Tongue (tissue), 3 donors: ENCODE measurements at places on chromosomes 12 and 14.

GRCh38 chr12:42893803-42894202, 304.3 kb upstream of the PRICKLE1 start:
- peak; percentile 7 for DNase-seq

DNA sequence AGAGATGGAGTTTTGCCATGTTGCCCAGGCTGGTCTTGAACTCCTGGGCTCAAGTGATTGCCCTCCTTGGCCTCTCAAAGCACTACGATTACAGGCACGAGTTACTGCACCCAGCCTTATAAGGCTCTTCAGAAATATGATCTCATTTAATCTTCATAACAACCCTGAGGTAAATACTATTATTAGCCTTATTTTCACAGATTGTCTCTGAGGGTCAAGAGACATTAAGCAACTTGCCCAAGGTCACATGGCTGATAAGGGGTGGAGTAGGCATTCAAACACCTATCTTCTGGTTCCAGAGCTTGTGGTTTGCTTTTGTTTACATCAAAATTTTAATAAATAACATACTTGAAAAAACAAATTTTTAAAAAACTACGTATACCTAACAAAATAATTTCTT, 5.1 kb downstream of the PRKAG1 start:
- DNase-seq: no peak

- no peak for DNase-seq
Measured at GRCh38 chr14:100616854-100617409, 29.7 kb upstream of the BEGAIN start.

GRCh38 chr14:72828604-72829003, 65.3 kb downstream of the DPF3 start:
- DNase-seq: no peak

GRCh38 chr14:99603471-99604277, at the start of gene CCDC85C:
Gene CCDC85C (minus strand): TSS chr14:99604207. CDS start chr14:99603959, 248 bp downstream.
- peak; percentile 55 for DNase-seq

DNA sequence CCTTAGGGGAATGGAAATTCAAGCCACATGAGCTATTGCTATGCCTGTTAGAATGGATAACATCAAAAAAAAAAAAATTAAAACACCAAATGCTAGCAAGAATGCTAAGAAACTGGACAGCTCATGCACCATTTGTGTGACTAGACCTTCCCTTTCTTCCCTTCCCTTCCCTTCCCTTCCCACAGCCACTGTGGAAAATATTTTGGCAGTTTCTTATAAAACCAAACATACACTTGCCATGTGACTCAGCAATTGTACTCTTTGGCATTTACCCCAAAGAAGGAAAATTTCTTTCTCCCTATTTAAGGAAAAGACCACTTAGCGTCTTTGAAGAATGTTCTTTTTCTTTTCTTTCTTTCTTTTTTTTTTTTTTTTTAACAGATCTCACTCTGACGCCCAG, 49.1 kb upstream of the FKBP4 start:
- no peak for DNase-seq

GRCh38 chr14:81408595-81408994, 8.5 kb upstream of the STON2 start:
- no peak for DNase-seq

GRCh38 chr14:53310412-53310811, 157.3 kb upstream of the DDHD1 start:
- no peak for DNase-seq

DNA sequence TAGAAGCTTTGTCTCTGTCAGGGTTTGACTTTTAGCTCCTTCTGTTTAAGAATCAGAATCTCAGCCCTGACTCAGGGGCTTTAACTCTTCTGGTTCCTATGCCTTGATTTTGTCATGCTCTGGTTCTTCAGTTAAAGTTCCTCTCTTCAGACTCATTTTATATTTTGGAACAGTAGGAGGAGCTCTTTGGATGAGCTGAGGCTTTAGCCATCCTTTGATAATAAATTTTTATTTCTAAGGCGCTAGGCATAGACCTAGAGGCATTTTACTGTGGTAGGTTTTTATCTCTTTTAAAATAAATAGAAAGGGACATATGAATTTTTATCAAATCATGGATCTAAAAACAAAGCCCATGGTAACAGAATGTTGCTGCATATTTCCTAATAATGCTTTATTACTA, 51.7 kb downstream of the ATP23 start:
- DNase-seq: no peak

DNA sequence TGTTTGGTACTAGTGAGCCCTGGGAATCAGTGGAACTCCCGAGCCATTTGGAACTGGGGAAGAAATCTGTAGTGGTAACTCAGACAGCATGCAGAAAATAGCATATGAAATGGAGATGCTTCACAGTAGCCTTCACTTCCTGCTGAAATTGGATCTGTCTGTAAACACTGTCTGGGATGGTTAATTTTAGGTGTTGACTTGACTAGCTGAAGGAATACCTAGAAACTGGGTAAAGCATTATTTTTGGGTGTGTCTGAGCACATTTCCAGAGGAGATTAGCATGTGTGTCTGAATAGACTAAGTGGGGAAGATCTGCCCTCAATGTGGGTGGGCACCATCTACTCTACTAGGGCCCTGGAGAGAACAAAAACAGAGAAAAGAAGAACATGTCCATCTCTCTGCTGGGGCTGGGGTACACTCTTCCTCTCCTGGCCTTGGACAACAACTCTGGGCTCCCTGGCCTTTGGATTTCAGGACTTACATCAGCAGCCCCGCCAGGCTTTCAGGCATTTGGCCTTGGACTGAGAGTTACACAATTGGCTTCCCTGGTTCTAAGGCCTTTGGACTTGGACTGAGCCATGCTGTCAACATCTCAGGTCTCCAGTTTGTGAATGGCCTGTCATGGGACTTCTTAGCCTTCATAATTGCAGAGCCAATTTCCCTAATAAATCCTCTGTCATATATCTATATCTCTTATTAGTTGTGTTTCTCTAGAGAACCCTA, 14.0 kb upstream of the CRADD start:
- DNase-seq: peak; percentile 27

GRCh38 chr14:100096656-100097055, 31.4 kb downstream of the EVL start:
- no peak for DNase-seq

DNA sequence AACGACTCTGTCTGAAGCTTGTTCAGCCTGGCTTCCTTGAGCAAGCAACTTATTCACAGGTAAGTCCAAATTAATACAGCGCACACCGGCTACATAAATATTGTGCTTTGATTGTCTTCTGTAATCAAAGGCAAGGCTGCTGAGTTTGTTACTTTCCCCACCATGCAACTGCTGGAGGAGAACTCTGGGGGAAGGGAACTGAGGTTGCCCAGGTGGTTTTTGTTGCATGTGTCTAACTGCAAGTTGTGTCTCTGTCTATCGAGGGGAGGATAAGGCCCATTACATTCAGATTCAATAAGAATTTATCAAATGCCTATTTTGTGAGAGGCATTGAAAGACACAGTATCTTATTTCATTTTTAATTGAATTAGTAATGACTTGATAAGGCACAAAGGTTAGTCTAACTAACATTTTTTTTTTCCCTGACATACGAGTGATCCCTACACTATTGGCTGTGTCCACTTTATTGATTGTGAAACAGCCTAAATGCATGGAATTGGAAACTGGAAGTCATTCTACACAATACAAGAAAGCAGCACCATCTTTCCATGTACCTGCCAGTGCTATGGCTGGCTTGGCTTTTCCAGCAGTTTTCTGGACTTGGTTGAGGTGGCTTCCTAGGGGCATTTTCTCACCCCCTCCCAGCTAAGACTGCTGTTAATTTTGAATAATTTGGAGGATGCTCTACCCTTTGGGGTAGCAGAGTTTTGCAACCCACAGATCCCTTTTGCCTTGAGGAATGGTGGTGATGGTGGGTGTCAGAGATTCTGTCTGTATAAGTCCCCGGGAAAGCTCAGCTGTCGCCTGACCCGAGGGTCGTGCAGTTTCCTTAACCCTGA, 951 bp upstream of the CHST11 start:
- no peak for DNase-seq

DNA sequence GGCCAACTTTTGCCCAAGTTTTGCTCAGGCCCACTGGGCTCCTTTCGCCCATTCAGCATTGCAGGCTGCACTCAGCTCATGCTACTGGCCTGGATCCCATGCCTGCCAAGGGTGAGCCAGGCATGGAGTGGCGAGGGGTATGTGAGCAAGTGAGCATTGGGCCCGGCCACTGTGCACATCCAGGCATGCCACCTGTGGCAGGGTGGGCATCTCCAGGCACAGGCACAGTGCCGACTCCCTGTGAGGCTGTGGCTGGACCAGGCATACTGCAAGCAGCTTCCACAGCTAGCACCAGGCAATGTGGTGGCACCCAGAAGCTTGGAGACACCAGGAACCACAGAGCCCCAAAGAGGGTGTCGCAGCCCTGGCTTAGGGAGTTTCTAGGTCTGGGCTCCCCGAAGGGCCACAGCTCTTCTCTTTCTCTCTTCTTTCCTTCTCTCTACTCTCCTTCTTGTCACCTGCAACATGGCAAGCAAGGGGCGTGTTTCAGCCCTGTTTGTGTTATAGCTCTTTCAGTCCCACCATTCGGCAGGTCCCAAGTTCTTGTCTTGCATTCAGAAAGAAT, 15.6 kb downstream of the FAM186A start:
- no peak for DNase-seq

- peak; percentile 98 for DNase-seq
Measured at GRCh38 chr12:110124269-110124995, at the start of gene IFT81. Gene IFT81 (plus strand): TSS chr12:110124357. CDS start chr12:110127381, 3,024 bp downstream.

DNA sequence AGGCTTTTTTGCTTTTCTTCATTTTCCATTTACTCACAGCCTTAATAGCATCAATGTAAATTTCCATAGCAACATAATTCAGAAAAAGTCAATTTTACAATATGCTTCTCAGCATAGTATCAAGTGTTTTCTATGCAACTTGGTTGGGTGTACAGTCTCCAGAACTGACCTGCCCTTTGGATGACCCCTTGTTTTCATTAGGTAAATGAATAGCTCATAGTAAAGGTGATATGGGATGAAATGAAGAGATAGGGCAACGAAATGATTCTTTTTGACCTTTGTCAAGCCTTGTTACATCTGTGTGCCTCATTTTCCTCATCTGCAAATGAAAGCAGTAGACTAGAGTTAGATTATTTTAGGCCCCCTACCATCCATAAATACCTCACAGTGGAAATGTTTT, 1081.0 kb downstream of the TMTC2 start:
- DNase-seq: no peak

DNA sequence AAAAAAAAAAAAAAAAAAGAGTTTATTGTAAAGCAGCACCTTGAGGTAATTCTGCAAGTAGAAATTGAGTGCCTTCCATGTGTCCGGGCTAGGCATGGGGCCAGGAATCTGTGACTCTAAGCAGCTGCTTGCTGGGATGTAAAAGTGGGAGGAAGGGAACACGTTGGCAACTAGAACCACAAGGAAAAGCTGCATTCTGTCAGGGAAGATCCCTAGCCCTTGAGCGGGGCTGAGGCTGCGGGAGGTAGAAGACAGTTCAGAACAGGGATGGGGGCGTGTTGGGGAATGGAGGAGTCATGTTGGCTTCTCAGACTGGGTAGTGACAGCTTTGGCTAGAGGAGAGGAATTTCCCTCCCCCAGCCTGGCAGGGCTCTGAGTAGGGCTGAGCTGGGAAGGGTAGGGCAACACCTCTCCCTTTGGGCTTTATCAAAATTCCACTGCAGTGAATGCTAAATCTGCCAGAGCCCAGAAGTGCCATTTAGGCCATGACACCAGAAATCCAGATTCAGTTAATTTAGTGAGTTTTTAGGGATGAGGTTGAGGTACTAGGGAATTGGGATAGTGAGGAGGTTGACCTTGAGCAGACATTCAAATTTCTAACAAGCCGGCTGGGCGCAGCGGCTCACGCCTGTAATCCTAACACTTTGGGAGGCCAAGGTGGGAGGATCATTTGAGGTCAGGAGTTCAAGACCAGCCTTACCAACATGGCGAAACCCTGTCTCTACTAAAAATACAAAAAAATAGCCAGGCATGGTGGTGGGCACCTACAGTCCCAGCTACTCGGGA, 3.4 kb upstream of the TRAFD1 start:
- peak; percentile 93 for DNase-seq

DNA sequence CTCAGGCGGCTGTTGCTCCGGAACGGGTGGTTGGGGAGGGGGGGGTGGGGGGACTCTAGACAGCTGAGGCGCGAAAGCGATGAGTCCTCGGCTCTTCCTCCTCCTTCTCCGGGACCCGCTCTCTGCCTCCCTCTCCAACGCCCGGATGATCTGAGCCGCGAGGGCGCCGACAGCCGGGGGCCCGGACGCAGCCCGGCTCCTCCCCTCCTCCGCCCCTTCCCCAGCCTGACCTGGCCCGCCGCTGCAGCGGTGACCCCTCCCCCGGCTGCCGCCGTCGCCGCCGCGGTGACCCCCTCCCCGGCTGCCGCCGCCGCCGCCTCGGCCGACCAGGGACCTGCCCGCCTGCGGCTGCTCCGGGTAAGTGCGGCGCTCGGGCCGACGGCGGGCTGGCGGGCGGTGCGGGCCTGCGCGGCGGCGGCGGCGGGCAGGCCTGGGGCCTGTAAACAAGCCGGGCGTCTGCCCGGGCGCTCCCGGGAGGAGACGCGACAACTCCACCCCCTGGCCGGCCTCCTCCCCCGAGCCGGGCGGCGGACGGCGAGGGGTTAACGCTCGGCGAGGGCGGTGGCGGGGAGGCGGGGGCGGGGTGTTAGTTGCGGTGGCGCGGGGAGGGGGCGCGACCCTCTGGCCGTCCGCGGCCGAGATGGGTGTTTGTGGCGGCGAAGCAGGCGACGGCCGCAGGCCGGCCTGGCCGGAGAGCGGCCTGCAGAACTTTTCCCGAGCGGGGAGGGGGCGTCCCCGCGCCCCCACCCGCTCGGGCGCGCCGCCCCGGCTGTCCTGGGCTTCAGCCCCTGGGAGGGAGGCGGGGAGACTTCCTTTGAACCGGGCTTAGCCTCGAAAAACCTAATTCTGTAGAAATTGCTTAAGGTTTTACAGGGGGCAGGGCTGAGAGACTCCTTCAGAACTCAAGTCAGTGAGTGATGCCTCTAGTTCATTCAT, 568 bp downstream of the PPM1A start:
- peak; percentile 90 for DNase-seq

DNA sequence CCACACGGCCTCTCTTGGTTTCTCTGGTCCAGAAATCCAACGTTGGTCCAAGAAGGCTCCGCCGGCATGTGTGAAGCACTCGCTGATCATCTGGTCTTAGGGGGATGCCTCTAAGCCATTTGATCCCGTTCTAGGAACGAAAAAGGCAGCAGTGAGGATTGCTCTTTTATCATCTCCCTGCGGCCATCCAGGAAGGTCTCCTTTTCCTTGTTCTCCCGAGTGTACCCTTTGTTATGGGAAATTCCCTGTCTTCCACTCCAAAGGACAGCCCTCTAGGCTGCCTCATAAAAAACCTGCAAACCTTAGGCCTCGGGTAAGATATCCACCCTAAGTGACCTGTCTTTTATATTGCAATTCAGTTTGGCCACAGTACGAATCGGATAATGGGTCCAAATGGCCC, 85.8 kb downstream of the TMTC3 start:
- DNase-seq: no peak

GRCh38 chr12:17975239-17975638, 114.8 kb downstream of the RERGL start:
- no peak for DNase-seq

DNA sequence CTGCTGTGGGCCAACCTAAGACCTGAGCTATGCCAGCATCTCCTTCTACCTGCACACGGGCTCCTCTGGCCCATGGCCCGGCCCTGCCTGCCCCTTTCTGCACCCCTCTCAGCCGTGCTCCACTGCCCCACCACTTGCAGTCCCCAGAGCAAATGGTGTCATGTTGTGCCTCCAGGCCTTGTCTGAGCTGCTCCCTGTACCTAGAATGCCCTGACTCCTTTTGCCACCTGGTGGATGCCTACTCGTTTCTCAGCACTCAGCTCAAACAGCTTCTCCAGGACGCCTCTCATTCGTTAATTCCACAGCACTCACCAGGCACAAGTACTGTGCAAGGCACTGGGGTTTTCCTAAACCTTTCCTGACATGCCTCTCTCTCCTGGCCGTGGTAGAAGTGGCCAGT, 63.2 kb upstream of the PNMA1 start:
- DNase-seq: peak; percentile 24

GRCh38 chr12:43069768-43070221, 480.2 kb upstream of the PRICKLE1 start:
- no peak for DNase-seq
